Omental fat pad (tissue), 4 donors: ENCODE measurements at places on chromosomes 7 and 10.

- DNase-seq, result no peak
Observed at GRCh38 chr7:142024547-142024946, 28.9 kb downstream of the MGAM start.

GRCh38 chr10:42754155-42755027 is 28.2 kb upstream of the BMS1 start:
- DNase-seq, result no peak

GRCh38 chr7:47505312-47506007 is 76.5 kb downstream of the TNS3 start:
- DNase-seq, result no peak

DNA sequence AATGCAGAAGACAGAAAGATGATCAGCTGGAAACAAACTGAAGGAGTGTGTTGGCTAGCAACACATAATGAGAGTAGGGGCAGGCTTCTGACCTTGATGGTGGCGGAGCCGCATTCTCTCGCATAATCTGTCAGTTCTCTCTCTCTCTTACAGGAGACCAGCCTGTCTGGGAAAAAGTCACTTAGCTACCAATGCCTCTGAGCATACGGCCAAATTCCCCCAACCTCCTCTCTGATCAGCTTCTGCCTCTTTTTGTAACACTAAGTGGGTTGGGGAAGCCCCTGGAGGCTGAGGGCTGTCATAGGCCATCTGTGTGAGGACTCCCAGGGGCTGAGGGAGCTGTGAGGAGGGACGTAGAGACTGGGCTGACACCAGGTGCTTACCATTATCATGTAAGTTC is 104.6 kb downstream of the HIPK2 start:
- no peak for DNase-seq

- DNase-seq, result no peak
Observed at GRCh38 chr7:29988424-29989256, 961 bp downstream of the SCRN1 start.

DNA sequence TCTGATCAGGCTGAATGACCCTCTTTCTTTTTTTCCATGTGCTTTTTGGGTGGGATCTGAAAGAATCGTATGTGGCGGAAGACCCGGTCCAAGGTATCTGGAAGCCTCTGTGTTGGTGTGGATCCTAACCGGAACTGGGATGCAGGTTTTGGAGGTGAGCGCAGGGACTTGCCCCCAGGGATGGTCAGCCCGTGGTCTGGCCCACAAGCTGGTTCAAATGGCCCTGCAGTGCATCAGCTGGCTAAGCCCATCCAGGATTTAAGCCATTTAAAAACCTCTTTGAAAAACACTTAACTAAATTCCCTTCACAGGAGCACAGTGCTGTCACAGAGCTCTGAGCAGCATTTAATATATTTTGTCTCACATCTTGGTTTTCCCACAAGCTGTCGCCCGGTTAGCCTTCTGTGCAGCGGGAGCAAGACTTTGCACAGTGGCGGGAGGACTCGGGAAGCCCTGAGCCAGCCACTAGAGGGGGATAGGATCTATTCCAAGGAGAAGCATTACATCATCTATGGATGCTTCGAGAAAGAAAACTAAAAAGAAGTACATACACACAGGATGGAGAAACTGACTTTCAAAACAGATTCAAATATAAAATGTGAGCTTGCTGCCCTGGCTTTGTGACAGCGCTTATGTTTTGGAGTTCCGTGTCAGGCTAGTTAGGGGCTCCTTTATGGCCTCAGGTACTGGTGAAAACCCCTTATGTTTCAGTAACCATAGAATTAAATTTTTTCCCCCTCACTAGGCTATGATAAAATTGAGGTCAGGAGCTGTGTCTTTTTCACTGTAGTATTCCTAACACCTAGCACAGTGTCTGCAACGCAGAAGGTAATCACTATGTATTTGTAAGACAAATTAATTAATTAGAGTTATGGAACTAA is 11.3 kb downstream of the CPA2 start:
- DNase-seq, result no peak

- DNase-seq, result no peak
Observed at GRCh38 chr10:80829151-80829550, 291.4 kb downstream of the SH2D4B start.

DNA sequence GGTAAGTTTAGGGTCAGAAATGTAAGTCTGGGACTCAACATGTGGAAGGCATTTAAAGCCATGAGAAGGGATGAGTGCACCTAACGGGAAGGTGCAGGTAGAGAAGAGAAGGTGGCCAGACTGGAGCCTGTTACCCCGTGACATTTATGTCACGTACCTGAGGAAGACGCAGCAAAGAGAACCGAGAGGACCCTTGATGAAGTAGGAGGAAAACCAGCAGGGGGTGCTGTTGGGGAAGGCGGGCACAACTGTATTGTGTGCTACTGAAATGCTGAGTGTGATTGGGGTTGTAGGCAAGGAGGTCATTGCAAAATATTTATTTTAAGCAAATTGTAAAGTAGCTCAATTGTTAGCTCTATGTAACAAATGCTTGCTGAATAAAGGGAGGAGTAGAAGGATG is 338.2 kb upstream of the PRKCQ start:
- DNase-seq, result no peak

DNA sequence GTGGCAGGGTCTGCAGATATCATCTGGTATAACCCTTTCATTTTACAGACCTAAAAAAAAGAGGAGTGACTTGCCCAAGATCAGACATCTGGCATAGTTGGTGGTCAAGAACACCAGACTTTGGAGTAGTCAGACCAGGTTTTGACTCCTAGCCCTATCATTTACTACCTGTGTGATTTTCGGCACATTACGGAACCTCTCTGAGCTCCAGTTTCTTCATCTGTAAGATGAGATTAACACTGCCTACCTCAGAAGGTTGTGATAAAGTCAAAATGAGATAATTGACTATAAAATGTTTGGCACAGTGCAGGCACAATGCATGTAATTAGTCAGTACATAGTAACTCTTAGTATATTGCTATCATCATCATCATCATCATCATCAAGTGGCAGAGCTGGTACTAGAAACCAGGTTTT is 1.2 kb downstream of the STRIP2 start:
- DNase-seq, result no peak

- no peak for DNase-seq
Observed at GRCh38 chr10:97165499-97165898, 20.3 kb downstream of the SLIT1 start.

DNA sequence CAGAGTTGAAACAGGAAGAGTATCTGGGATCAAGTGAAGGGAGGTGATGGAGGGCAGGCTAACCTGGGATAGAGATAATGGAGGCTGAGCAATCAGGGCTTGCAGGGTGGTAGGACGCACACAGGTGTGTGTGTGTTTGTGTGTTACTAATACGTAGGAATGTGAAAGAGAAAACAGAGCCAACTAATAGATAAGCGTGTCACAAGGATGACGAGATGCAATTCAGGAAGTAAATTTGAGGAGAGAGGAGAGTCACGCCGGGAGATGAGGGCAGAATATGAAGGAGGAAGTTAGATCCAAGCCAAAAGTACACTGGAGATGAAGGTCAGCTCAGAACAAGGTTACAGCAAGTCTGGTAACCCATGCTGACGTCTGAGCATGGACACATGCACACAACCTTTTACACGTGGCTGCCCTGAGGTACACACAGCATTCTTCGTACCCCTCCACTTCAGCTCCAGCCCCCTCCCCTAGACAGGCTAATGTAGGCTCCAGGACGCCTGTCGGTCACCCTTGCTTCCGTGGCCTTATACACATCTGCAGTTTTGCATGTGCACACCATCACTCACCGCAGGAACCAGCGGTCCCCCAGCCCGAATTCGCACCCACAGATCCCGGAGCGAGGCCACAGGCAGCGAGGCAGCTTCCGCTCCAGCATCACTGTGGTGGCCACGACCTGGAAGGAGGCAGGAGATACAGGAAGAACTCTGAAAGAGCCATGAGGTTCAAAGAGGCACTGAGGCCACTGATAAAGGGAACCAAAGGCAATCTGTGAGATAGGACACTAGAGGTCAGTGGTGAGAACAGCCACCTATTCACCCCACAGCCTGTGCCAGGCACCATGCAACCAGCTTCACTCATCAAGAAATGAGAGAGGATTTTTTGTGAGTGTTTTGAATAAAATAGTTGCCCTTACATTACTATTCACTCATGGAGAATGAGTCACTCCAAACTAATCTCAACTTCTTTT is 23.7 kb upstream of the TRPV6 start:
- no peak for DNase-seq

DNA sequence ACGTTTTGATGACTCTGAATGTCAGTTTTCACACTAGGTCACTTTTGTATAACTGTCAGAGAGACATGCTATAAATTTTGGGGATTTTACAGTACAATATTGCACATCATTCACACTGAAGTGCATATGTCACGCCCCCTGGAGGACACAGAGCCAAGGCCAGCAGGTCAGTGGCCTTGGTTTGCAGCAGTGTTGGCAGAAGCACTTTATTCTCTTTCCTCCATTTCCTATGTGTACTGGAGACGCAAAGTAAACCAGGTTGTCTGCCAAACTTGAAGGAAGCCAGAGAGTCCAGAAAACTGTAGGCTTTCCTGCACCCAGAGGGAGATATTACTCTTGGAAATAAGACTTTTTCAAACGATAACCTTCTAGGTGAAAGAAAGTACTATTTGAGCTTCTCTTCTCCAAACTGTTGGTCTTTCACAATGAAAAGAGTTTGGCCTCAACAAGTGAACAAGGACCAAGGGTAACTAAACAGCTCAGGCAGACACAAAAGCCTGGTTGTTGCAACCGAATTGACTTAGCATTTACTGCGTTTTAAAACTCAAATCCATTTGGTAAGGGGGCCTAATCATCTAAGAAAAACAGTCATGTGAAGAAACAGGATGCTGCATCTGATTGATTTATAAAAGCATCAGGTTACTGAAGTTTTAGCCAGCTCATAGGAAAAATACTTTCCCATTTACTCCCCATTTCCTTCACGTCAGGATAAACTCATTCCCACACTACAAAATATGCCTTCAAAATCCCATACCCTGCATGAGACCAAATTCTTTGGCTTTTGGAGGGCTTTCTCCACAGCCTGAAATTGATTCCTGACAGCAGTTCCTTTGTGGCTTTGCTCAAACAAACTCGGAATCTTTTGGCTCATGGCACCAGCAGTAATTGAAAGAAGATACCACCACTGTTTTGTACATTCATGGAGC is 83.0 kb upstream of the SEC61G start:
- no peak for DNase-seq
